ENCODE measurements at places on chromosomes 12 and 14.

GRCh38 chr14:104299993-104300761 is 161.8 kb downstream of the KIF26A start:
- DNase-seq: no peak

- DNase-seq: no peak
Observed at GRCh38 chr12:43856972-43857371, 21.1 kb downstream of the TMEM117 start.

DNA sequence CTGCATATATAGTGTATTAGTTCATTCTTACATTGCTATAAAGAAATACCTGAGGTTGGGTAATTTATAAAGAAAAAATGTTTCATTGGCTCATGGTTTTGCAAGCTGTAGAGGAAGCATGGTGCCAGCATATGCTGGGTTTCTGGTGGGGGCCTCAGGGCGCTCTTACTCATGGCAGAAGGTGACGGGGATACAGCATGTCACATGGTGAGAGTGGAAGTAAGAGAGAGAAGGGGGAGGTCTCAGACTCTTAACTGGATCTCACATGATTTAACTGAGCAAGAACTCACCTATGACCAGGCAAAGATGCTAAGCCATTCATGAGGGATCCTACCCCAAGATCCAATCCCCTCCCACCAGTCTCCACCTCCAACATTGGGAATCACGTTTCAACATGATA is 15.9 kb upstream of the PAWR start:
- DNase-seq: no peak

DNA sequence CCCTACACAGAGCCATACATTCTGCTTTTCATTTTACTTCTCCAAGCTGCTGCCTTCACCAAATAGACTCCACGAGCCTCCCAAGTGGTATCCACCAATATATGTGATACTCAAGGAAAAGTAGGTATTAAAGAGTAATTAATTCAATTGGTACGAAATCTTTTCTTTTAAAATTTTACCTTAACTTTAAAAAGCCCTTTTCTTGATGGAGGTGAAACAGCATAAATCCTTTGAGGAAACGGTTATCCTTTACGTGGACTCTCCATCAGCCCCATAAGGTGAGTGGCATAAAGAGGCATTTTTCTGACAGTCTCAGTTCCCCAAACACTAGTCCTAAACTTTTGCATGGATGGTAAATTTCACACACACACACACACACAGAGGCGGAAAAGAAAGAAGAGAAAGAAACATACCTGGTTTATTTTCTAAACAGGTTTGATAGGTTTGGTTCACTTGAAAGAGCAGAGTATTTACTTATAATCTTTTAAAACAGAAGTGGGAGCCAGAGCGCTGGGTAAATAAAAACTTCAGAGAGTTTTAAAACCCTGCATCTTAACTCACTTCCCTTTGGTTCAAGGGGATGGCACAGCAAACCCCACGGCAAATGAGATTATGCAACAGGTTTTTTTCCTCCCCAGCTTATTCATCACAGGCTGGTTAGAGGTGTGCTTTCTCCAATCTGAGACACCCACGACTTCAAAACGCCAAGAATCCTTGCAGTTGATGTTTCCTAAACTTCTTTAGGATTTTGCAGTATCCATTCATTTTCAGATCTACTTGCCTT is 1.9 kb downstream of the DUSP16 start:
- DNase-seq: peak; percentile 46

DNA sequence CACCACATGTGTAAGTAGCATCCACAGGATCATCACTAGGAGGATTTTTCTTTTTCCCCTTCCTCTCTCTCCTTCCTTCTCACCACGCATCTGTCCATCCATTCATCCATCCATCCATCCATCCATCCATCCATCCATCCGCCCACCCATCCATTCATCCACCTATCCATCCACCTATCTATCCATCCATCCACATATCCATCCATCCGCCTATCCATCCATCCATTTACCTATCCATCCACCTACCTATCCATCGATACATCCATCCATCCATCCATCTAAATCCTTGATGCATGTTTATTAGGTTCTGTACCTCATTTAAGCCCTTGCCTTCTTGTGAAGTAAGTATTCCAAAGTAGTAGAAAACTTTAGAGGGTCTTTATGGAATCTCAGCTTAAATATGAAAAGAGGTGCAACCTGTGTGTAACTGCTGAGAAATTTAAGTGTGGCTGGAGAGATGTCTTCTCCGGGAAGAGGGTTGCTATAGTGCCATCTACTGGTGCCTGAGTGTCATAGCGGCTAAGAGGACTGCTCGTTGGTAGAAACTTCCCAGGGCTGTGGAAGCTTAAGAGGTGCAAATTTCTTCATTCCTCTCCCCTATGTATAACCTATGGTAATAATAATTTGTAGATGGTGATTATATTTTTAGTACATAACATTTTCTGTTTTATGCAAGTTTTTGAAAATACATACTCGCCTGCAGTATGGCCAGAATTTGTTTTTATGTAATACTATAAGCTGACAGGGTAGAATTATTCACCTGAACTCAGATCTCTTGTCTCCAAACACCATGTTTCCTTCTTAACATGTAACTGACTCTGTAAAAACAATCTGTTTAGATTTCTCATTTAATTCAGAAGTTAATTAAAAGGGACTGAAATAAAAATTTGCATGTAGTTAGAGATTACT is 46.0 kb downstream of the MYO1H start:
- peak; percentile 6 for DNase-seq

GRCh38 chr12:75831402-75831801 is 200.2 kb downstream of the PHLDA1 start:
- DNase-seq: no peak

GRCh38 chr12:127401005-127401404 is 866.0 kb upstream of the TMEM132C start:
- no peak for DNase-seq

- DNase-seq: no peak
Observed at GRCh38 chr14:86852530-86852929, 1140.5 kb downstream of the GALC start.

DNA sequence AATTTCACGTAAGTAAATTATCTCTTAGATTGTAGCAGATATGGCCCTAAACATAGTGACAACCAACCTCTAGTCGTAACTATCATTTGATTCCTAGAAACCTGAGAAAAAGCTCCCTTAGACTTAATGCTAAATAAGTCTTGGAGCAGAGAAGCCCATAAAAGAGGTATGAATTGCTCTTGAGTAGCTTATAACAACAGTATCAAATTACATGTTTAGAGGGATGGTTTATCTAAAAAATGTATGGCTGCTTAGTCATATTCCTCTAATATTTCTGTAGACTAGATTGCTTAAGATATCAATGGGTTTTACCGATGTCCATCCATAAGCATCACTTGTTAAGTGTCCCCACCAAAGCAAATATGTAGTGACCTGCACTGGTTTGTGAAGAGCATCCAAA is 259.7 kb downstream of the NELL2 start:
- no peak for DNase-seq

GRCh38 chr12:77493302-77494168 is 337.2 kb upstream of the NAV3 start:
- DNase-seq: no peak

All from activated effector memory CD4-positive, alpha-beta T cell treated with Interleukin-2 at 50 U/mL for 16 hours (primary cell).